ENCODE measurements at places on chromosomes 3 and 15.

DNA sequence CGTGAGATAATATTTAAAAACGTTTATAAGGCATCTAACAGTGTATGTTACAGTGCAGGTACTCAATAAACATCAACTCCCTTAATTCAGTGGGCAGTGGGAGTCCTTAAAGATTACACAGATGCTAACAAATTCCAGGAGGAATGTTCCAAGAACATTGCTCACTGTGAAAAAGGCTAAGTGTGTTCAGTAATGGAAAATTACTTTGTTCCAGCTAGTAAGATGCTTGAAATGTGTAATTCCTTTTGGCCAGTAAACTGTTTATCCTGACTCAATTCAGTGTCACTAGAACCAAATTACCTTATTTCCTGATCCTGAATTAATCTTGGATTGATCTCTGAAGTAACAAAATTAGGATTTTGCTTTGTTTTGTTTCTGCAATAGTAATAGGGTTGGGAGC is 54.2 kb upstream of the SEMA6D start:
- peak; percentile 47 for DNase-seq

DNA sequence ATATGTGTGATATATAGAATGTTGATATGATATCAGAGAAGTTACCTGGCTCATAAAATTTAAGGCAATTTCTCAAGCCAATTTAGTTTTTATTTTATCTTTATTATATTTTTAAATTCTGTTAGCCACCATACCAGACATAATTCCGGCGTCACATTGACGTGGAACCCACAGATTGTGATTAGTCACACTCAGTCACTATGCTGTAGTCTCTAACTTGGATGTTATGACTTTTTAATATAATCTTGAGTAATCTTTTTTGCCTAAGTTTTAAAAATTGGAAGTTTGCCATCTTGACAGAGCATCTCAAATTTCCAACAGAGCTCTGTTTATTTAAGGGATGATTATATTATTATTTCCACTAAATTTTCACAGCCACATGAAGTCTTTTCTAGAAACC is 9.7 kb upstream of the DCLK3 start:
- no peak for DNase-seq

GRCh38 chr15:63407612-63408011 is 26.0 kb upstream of the CA12 start:
- no peak for DNase-seq

GRCh38 chr3:38723569-38724391 is 74.3 kb upstream of the SCN5A start:
- DNase-seq = no peak

DNA sequence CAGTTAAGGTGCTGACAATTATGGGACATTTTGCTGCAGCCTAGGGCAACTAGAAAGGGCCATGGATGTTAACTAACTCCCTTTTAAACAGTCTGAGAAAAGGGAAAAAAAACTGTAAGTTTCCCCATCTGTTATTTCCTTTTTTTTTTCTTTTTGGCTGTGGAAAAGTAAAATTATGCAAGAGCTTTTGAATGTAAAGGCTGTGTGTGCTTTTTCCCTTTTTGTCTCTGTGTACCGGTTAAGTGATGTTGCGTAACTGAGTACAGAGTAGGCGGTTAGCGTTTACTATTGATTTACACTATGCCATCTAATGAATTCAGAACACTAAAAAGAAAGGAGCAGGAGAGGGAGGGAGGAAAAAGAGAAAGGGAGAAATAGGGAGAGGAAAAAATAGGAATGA is 403.6 kb downstream of the TIGIT start:
- DNase-seq = no peak
